Omental fat pad (tissue), 4 donors: ENCODE measurements at places on chromosomes 2 and 18. TPM values are rescaled to one million over a fixed set of nuclear protein-coding genes. Genes with fewer than 3 reads are reported as not detected.

The KCNS3 gene
- total RNA-seq, result 5.0 TPM

The EFHD1 gene
- 14.5 TPM for total RNA-seq

The TNS1 gene
- 325 TPM for total RNA-seq

The MAL gene
- not detected for total RNA-seq

- no peak for DNase-seq
Measured at GRCh38 chr18:76592096-76592495, 97.1 kb upstream of the ZNF516 start.

The EEF1B2 gene
- 393 TPM for total RNA-seq

GRCh38 chr2:164839914-164840457, 1.6 kb downstream of the COBLL1 start:
- DNase-seq, result no peak

The POTEJ gene
- total RNA-seq, result 0.28 TPM

GRCh38 chr18:24322584-24323136, 75.0 kb downstream of the OSBPL1A start:
- no peak for DNase-seq

DNA sequence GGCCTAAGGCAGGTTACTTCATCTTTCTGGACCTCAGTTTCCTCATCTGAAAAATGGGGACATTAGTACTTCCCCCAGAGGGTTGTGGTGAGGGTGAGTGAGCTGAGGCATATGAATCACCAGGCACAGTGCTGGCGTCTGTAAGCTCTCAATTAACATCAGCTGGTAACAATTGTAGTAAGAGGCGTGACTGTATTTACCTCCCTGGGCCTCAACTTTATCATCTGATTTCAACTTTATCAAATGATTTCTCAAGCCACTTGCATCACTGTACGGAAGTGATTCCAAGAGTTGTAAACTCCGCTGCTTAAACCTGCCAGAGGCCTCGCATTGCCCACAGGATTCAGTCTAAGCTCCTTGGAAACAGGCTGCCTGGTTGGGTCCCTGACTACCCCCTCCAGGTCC, 53.6 kb upstream of the PKDCC start:
- DNase-seq, result no peak

The PPP1CB gene
- 262 TPM for total RNA-seq

The ATL2 gene
- 68.3 TPM for total RNA-seq

- no peak for DNase-seq
Measured at GRCh38 chr18:3449512-3450011, 410 bp upstream of the TGIF1 start.

The CRYGD gene
- not detected for total RNA-seq

GRCh38 chr2:33022989-33023727, 76.4 kb downstream of the LTBP1 start:
- no peak for DNase-seq

The HOXD8 gene
- total RNA-seq, result 7.2 TPM

GRCh38 chr2:37802899-37803379, 122.1 kb upstream of the RMDN2 start:
- DNase-seq, result no peak

DNA sequence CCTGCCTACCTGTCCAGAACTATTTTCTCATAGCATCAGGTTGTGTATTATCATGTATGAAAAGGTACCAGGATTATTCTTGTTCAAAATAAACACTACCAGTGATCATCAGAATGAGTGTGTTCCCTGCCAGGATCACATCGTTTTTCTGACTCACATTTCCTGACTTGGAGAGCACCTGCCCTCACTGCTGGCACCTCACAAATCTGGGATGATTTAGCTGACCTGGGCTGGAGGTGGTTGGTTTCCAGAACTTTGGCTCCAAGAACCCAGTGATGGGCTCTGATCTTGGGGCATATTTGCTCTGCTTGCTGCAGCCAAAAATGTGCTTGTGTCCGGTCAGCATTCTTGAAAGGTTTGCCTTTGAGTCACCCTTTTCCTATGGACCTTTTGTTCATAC, 836.3 kb upstream of the ACVR2A start:
- DNase-seq, result no peak

- no peak for DNase-seq
Measured at GRCh38 chr2:3180082-3180908, 197.3 kb downstream of the EIPR1 start.

DNA sequence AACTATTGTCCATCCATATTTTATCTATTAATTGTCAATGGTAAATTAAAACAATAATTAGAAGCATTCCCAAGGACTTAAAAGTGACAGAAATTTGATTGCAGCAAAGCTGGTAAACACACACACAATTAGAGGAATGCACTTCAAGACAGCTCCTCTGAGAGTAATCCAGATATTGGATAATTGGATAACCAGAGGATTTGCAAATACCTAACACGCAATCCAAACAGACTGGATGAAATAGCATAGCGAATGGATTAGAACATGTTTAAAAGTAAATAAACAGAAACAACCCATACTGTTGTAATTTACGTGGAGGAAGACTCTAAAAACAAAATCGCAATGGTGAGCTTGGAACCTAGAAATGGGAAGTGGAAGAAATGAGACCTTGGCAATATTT, 239.8 kb downstream of the METTL4 start:
- no peak for DNase-seq

DNA sequence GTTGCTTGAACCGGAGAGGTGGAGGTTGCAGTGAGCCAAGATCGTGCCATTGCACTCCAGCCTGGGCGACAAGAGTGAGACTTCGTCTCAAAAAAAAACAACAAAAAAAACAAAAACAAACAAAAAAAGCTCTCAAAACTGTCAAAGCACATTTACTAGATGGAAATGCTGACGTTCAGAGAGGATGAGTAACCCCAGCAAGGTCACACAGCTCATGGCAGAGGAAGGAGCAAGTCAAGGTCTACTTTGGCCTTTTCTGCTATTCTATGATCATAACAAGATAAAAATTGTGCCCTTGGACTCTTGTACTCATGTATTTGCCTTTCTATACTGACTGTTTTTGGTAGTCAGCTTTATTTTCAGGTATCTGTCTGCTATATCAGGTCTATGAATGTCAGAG, 109.5 kb downstream of the ARL6IP6 start:
- DNase-seq, result no peak

DNA sequence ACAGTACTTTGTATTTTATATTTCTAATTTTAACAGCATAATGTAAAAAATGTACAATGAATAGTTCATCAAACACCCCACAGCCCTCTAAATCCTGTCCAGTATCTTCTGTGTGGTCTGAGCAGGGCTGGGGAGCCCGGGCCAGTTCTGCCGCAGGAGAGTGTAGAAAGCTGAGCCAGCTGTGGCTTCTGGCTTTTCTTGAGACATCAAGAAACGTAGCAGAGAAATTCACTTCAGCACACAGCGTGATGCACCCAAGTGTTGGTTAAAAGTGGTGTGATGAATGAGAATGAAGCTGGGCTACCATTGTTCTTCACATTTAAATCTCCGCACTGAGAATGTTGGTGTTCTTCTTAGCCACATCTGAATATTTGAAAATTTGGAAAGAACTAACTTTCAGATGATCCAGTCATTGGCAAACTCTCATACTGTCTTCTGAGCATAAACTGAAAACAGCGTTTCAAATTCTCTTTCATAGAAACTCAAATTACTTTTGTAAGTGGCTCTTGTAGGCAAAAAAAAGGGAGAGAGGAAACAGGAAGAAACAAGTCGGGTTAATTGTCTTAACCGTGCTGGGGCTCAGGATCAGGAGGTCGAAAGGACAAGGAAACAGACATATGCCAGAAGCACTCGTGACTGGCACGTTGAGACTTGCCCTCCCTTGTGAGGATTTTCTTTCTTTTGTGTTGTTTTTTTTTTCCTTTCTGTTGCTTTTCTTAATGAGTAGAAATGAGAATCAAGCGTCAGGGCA, 23.4 kb upstream of the TMEM87B start:
- DNase-seq, result no peak

The FNDC4 gene
- 24.0 TPM for total RNA-seq

The ASTL gene
- total RNA-seq, result not detected

- DNase-seq, result no peak
Measured at GRCh38 chr2:127228102-127228501, 8.0 kb upstream of the CYP27C1 start.

- DNase-seq, result no peak
Measured at GRCh38 chr2:239919774-239920692, 105.1 kb downstream of the NDUFA10 start.

The LRATD1 gene
- total RNA-seq, result 0.63 TPM

DNA sequence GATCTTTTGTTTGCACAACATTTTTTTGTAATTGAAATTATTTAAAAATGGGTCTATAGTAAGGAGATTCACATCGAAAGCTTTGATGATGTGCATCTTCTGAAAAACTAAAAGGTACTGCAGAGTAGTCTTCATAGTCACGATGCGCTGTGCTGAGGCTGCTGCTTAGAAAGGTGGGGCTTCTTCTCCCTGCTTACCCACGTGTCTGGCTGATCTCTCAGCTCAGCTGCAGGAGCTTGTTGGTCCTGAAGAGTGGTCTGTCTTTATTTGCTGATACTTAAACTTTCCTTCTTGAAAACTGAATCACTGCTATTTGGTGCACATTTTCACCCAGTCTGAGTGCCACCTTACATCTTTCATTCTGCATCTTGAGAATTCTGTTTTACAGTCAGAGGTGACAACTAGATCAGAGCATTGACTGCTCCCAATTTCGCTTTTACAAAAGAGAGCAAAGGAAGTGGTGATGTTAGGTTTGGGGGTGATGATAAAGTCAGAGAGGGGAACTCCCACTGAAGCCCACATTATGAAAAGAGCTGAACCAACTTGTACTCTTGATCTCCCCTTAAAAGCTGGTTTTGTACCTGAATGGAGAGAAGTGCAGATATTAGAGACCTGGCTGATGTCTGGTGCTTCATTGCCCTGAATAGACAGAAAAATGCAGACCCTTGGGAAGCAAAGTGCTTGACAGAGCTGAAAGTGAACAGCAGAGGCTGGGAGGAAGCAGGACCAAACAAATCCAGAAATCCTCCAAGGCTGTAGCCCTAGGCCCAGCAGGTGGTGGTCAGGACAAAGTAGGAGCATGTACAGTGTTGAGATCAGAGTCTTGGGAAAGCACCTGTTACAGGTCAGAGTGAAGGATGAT, 984.5 kb downstream of the TSN start:
- no peak for DNase-seq

The MARCO gene
- total RNA-seq, result 29.0 TPM

DNA sequence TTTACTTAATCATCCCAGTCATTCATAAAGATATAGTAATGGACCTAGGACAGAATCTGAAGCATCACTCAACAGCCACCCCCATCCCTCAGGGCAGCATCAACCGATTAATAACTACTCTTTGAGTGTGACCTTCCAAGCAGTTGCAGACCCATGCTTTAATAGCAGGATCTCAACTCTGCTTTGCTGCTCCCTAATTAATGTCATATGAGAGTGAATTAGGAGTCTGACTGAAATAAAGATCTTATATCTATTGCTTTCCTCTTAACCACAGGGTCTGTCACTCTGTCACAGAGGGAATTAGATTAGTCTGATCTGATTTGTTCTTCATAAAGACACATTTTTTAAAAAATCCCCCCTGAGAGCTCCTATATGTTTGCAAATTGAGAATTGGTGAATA, 46.1 kb upstream of the LRP1B start:
- no peak for DNase-seq

DNA sequence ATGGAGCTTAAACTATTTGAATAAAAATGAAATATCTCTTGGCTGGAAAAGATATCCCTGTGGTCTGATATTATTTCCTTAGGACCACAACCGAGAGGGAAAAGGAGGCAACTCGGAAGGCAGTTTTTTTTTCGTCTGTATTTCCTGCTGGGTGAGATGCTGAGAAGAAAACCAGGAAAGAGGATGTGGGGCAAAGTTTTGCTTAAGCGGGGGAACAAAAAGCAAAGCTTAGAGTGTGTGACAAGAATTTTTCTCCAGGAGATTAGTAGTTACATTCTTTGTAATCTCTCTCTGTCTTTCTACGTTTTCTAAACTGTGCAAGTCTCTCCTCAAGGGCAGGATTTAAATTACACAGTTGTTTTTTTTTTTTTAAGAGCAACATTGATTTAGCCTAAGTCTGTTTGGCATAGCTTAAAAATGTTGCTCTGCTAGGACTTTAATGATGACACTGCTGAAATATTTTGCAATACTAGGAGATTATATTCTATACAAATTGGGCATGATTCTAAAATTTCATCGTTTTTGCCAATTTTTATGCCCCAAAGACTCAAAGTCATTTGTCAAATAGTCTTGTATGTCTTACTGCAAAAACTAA, 258.5 kb downstream of the KCNS3 start:
- no peak for DNase-seq

GRCh38 chr2:112216167-112216566, 38.7 kb downstream of the ZC3H8 start:
- DNase-seq, result no peak

The IGFBP5 gene
- total RNA-seq, result 491 TPM

The MARCHF4 gene
- not detected for total RNA-seq

GRCh38 chr18:5585653-5586052, 41.9 kb upstream of the EPB41L3 start:
- no peak for DNase-seq

The ZAP70 gene
- 4.9 TPM for total RNA-seq

- no peak for DNase-seq
Measured at GRCh38 chr2:48699348-48699930, 56.1 kb downstream of the LHCGR start.

The SAG gene
- not detected for total RNA-seq

- no peak for DNase-seq
Measured at GRCh38 chr2:117832905-117833613, 18.6 kb downstream of the DDX18 start.

DNA sequence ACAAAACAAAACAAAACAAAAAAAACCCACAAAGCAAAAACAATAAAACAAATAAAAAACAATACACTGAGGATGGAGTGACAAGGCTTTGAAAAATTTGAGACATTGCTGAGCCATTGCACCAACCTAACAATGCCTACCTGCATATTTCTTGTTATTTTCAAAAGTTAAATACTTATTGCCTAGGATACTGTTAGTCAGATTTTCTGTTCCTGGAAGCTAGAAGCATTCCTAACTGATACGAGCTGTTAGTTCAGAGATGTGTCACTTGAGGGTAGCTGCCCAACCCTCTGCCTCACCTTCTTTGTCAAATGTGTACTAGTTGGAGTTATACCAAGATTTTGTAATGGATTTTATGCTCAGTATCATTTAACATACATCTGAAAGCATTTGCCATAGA, 187.2 kb downstream of the TXNL1 start:
- no peak for DNase-seq

The TCF7L1 gene
- total RNA-seq, result 2.1 TPM

The EPHA4 gene
- 43.0 TPM for total RNA-seq

DNA sequence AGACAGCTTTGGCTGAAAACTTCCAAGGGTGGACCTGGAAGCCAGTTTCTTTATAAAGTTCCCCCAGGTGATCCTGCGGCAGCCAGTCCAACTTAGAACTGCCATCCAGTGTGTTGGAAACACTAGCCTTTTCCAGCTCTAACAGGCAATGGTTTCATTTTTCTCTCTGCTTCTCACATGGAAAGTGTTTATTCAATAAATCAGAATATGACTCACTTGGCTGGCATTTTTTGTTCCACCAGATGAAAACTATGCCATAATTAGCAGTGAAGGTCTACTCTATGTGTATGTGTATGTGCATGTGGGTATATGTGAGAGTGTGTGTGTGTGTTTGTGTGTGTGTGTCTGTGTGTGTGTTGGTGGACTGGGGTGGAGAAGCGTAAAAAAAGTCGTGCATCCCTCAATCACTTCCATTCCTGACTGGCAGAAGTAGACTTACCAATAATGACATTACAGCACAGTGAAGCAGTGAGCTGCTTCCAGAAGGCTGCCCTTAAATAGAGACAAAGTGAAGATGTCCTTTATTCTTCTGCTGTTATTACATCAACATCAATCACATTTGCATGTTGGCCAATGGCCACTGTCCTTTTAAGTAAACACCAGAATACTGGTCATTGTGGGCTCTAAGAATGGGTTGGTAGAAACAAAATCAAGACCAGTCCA, 90.9 kb upstream of the SETBP1 start:
- DNase-seq, result no peak

GRCh38 chr2:7191932-7192331, 274.7 kb downstream of the RNF144A start:
- DNase-seq, result no peak
